Activated T-cell treated with anti-CD3 and anti-CD28 coated beads, Interleukin-2, amount 50 U/mL, for 1 hour (primary cell): ENCODE measurements at places on chromosomes 12 and 14.
A peak's percentile ranks its signal among the peaks of the same experiment; 100 is the strongest.

- no peak for DNase-seq
Observed at GRCh38 chr12:32603858-32604257, 75.2 kb upstream of the DNM1L start.

DNA sequence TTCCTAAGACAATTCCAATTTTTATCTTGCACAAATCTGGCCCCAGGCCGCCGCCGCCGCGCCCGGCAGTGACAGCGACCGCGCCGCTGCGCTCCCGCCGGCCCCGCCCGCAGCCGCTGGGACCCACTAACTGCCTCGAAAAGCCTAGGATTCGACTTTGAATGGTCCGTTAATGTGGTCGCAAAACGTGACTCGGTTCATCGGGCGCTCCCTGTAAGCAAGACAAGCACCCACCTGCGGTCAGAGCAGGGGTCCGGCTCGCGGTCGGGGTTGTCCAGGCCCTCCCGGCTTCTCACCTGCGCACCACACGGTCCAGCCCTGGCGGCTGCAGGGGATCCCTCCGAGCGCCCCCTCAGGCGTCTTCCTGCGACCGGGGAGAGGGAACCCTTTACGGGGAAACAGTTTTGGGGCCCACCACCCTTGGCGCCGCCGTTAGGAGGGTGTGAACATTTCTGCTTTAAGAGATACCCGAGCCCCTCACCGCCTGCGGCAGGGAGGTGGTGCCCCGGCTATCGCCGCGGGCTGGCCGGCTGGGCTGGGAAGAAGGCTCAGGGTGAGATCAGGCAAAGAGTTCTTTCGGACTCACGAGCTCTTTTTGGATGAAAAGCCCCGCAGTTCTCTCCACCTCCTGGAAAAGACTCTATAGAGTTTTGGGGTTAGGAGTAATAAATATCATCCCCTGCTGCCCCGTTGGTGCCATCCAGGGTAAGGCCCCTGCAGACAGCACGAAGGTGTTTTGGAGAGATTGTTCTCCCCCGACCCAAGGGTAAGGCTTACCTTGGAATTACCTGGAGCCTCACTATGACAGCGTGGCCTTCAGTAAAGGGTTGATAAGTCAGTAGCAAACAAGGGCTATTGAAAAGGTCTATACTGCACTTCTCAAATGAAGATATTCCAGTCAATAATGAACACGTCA lies 13.6 kb upstream of the FOXJ2 start:
- DNase-seq = peak; percentile 41

- no peak for DNase-seq
Observed at GRCh38 chr12:104691721-104692556, 235.2 kb downstream of the CHST11 start.

- DNase-seq = no peak
Observed at GRCh38 chr12:68768431-68768939, 22.5 kb downstream of the SLC35E3 start.

DNA sequence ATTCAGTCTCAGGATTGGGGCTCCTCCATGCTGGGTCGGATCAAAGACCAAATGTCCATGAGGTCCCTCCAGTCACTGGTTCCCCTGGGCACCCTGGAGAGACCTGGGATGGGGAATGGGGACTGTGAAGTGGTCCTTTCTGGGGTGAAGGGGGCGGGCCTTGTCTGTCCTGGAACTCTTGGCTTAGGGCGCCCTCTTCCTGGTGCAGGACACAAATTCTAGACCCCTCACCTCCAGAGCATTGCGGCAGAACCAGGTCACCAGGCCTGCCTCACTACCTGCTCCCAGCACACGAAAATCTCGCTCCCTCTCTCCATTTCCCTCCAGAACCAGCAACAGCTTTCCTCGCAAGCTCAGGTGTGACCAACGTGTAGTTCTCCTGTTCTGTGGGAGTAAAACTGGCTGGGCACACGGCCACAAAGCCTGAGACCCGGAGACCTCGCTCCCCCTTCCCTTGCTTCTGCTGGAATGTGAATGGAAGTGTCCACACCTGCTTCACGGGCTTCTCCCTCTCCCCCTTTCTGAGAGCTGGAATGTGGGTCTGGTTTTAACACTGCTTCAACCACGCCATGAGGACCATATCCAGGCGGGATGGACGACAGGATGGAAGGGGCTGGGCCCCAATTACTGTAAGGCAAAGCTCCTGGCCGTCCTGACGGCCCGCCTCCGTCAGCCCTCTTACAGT lies 112.7 kb downstream of the SCARB1 start:
- DNase-seq = no peak

DNA sequence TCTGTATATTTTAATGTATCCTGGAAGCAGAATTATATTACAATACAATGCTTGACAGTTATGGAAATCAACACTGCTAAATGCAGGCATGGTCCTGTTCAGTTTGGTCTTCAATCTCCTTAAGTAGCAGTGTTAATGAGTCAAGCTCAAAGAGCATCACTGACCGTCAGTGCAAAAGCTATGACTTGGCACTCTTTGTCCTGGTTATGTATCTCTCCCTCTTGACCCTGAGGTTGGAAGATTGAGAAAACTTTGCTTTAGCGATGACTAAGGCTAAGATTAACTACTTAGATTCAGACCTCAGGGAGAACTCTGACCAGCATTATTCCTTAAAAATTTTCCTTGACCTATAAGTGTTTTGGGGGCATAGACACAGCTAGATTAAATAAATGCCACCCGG lies 10.9 kb downstream of the CLEC7A start:
- DNase-seq = no peak

GRCh38 chr14:49250517-49250916 lies 335.7 kb downstream of the RPS29 start:
- DNase-seq = no peak

DNA sequence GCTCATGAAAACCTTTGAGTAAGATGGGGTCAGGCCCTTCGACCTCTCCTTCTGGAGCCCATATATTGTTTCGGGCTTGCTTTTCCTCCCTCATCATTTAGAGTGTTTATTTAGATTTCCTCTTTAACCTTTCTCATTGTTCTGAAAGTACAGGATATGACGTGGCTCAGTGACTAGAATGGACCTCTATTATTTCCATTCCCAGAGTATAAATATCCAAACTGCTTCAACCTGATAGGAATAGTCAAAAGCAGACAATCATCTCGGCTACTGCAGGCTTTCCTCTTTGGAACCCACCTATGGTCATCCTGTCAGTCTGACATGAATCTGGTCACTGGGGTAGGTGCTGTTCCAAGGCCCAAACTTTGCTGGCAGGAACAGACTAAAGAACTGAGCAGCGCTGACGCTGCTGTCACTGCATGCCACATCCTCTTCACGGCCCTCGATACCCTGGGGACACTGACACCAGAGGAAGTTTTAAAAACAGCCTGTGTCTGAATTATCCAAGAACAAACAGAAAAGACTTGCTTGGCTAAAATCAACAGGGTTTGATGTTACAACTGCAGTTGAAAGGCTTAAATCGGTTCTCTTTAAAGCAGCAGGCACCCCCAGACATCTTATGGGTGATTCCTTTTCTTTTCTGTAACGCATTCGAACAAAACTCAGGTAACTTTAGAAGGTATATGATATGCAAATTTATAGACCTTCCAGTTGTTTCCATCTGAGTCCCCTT lies 5.0 kb upstream of the DDX47 start:
- peak; percentile 63 for DNase-seq

- DNase-seq = no peak
Observed at GRCh38 chr12:107571492-107571891, 114.1 kb upstream of the PWP1 start.

DNA sequence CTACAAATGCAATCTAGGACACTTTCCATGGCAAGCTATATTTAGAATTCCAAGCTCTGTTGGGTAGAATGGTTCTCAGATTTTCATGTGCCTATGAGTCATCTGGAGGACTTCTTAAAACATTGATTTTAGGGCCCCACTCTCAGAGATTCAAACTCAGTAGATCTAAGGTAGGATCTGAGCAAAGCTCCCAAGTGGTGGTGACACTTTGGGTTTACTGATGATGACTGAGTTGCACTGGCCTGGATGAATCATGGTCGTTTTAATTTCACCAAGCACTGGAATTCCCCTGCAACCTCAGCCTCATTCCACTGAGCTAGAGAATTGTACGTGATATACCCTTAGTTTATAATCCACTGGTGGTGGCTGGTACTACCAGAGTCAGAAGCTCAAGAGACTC lies 86.5 kb downstream of the PPM1H start:
- DNase-seq = no peak

DNA sequence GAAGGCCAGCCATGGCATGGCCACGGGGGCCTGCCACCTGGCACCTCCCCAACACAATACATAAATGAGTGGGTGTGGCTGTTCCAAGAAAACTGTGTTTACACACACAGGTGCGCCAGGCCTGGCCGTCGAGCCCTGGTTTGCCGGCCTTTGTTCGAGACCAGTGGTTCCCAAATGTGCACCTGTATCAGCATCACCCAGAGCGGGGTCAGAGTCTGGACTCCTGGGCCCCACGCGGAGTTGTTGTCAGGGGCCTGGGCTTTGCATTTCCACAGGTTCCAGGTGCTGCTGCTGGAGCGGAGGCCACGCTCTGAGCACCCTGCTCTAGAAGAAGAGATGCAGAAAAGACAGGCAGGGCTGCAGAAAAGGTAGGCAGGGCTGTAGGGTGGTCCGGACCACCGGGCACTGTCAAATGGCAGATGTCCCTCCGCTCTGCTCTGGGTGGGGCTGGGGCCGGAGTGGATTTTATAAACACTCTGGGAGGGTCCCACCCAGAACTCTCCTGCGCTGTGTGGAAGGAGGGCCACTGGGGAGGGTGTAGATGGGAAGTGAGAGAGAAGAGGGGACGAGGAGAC lies 4.2 kb upstream of the ASPG start:
- no peak for DNase-seq

GRCh38 chr12:106582641-106583230 lies at the start of gene RFX4:
TSS of gene RFX4 (plus strand) at chr12:106583004. CDS start at chr12:106583321, 317 bp downstream.
- DNase-seq = no peak

DNA sequence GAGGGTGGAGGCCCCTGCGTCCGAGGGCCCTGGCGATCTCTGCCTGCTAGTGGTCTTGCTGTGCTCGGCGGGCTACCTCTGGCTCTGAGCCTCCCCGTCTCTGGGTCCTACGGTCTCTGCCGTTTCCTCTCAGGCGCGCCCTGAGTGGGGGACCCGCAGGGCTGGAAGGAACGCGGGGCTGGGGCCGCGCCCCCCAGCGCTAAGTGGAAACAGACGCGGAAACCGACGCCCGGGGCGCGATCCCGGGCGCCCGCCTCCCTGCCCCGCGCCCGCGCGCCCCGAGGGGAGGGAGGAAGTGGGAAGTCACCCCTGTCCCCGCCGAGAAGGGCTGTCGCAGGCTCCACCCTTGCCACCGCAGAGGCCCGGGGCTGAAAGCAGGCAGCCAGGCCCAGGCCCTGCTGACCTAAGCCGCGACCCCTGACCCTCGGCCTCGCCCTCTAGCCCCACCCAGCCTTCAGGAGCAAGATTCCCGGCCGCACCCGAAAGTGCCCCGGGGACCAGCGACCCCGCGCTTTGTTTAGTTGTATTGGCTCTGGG lies 831 bp downstream of the CRIP1 start:
- DNase-seq = peak; percentile 81

DNA sequence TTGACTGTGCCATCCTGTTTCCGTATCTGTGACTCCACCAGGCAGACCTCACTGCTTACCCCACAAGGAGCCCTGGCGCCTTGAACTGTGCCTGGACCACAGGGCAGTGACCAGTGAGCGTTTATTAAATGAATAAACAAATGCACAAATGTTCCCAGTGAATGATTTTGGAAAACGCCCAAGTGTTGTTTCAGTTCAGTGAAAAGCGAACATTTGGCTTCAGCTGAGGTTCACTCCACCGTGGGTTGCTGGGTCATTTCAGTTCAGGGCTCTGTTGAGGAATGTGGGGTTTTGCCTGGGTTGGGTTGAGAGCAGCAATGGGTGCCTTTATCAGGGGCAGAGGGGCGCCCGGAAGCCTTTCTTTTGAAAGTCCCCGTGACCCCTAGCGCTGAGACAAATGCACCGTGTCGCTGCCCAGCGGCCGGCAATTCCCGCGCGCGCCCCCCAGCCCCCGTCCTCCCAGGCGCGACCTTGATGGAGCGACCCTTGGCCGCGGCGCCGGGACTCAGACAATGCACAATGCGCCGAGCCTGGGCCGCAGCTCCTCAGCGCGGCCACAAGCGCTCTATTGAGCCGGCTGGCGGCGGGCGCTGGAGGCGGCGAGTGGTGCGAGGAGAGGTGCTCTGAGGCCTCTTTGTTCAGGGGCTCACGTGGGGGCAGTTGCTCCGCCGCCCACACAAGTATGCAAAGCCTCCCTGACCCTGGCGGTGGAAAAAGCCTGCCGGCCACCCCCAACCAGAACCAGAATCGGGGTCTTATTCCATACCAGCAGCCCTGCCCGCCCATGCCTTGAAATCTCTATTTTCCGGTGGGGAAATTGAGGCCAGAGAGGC lies 40.5 kb upstream of the CLMN start:
- no peak for DNase-seq

- DNase-seq = no peak
Observed at GRCh38 chr12:93823616-93824391, 146.6 kb downstream of the CRADD start.

DNA sequence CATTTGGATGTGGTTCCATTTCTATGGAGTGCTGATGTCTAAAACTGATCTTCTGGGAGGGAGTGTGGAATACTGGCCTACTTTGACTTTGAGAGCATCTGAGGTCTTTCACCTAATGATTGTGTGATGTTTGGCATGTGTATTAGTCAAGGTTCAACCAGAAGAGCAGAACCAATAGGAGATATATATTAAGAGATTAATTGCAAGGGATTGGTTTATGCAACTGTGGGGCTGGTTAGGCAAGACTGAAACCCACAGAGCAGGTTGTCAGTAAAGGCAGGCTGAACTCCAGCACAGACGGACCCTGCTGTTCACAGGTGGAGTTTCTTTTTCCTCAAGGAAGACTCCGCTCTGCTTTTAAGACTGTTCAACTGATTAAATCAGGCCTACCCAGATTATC lies 11.6 kb downstream of the BMAL2 start:
- DNase-seq = no peak

DNA sequence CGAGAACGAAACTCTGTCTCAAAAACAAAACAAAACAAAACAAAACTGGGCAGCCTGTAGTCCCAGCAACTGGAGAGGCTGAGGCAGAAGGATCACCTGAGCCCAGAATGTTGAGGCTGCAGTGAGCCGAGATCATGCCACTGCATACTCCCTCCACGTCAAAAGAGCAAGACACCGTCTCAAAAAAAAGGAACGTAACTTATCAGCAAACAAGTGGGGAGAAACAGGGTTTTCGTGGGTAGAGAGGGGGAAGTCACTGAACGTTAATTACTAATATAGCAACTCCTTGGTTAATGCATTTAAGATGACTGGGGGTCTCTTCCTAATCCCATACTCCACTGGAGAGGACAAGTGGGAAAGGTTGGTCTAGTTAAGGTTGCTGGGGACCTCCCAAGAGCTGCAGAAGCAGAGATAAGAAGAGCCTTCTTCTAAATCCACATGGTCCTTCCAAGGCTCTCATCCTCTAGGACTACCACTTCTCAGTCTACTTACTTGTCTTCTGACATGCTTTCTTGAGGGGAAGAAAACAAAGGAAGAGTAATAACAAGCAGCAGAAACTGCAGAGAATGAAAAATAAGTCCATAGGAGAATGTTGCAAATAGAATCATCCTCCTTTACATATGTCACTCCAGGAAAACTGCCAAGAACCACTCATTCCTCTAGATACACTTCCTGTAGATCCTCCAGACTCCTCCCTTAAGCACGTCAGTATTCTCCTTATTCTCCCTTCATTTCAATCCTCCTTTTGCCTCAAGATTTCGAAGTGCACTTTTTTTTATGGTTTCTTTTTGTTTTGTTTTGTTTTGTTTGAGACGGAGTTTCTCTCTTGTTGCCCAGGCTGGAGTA lies 5.8 kb downstream of the NUMB start:
- no peak for DNase-seq
